ENCODE measurements at places on chromosomes 11 and 22.

DNA sequence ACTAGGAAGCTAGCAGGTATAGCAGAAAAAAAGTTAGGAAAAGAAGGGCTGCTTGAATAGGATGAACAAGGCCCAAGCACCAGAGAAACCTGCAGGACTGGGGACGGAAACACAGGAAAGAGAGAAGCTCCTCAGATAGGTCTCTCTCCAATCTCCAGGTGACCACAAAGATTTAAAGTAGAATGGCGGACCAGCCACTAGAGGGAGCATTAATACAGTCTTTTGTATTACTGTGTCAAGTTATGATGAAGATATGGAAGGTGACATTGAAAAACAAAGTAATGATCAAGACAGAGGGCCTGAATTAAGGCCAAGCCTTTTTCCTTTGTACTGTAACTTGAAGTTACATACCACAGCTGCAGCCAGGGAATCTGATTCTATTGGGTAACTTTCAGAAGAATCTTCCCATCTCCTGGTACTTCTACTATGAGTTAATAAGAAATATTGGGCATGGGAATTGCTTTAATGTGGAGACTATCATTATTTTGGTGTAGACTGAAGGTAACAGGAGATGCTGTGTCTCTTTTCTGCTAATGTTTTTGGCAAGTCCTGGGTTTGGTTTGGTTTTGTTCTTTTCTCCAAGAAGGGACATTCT, 33.8 kb downstream of the OR2AG2 start:
- peak; percentile 64 for DNase-seq

DNA sequence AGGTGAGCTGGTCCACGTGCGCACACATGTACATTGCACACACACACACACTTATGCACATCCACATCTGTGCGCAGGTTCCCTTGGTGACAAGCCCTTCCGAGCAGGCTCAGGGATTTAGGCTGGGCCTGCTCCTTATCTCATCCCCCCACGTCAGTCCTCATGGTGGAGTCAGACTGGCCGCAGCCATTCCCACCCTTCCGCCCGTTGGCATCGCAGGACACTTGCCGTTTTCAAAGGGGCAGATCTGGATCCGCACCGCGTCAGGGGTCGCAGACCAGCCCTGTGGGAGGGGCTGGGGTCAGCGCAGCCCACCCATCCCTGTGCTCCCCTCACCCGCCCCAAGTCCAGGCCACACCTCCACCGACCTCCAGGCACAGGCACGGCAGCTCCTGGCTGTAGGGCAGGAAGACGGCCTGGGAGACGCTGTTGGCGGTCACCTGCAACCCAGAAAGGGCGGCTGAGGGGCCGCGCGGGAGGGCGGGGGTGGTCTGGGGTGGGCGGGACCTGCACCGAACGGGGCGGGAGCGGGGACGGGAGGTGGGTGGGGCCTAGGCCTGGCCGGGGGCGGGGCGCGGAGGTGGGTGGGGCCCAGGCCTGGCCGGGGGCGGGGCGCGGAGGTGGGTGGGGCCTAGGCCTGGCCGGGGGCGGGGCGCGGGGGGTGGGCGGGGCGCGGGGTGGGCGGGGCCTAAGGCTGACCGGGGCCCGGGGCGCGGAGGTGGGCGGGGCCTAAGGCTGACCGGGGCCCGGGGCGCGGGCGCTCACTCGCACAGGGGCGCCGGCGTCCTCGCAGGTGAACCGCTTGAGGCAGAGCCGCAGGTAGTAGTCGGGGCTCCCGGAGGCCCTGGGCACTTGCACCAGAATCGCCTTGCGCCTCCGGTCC, 13.3 kb downstream of the IL17REL start:
- peak; percentile 74 for DNase-seq

- no peak for DNase-seq
Measured at GRCh38 chr11:43393765-43394355, 35.1 kb downstream of the TTC17 start.

GRCh38 chr11:63489879-63490278, 1.1 kb downstream of the PLAAT5 start:
- peak; percentile 88 for DNase-seq

GRCh38 chr22:38240734-38241252, 32.0 kb downstream of the TMEM184B start:
- DNase-seq = no peak
